ENCODE measurements at places on chromosomes 2 and 18.

DNA sequence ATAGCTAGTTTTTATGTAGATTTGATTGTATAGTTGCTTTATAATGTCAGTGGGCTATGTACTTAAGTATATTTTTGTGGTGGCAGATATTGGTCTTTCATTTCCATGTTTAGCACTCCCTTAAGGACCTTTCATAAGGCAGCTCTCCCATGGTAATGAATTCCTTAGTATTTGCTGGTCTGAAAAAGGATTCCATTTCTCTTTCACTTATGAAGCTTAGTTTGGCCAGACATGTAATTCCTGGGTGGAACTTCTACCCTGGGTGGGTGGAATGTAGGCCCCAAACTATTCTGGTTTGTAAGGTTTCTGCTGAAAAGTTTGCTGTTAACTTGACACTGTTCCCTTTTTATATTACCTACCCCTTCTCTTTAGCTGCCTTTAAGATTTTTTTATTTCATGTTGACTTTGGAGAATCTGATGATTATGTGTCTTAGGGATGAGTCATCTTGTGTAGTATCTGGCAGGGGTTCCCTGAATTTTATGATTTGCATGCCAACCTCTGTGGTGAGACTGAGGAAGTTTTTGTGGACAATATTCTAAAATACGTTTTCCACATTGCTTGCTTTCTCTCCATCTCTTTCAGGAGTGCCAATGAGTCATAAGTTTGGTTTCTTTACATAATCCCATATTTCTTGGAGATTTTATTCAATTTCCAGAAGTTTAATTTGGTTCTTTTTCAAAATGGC, 65.4 kb upstream of the VRK2 start:
- peak; percentile 67 for DNase-seq

GRCh38 chr2:67572721-67573435, 175.7 kb downstream of the ETAA1 start:
- no peak for DNase-seq

GRCh38 chr18:7071600-7071999, 46.0 kb downstream of the LAMA1 start:
- DNase-seq, result no peak

DNA sequence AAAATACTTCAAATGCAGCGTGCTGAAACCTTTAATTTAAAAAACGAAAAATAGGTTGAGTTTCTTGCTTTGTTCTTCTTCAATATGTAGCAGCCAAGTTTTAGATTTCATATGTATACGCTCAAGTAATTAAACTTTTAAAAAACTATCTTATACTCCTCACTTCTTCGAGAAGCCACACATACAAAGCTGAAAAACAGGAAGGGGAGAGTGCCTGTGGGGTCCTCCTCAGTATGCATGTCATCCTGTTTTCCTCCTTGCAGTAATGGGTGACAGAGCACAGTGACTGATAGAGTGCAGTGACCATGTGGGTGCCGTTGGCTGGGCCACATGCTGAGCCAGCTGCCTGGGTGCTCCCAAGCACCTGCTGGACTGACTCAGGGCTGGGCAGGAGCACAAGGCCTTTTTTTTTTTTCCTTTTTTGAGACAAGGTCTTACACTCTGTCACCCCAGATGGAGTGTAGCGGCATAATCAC, 33.3 kb downstream of the UXS1 start:
- no peak for DNase-seq

DNA sequence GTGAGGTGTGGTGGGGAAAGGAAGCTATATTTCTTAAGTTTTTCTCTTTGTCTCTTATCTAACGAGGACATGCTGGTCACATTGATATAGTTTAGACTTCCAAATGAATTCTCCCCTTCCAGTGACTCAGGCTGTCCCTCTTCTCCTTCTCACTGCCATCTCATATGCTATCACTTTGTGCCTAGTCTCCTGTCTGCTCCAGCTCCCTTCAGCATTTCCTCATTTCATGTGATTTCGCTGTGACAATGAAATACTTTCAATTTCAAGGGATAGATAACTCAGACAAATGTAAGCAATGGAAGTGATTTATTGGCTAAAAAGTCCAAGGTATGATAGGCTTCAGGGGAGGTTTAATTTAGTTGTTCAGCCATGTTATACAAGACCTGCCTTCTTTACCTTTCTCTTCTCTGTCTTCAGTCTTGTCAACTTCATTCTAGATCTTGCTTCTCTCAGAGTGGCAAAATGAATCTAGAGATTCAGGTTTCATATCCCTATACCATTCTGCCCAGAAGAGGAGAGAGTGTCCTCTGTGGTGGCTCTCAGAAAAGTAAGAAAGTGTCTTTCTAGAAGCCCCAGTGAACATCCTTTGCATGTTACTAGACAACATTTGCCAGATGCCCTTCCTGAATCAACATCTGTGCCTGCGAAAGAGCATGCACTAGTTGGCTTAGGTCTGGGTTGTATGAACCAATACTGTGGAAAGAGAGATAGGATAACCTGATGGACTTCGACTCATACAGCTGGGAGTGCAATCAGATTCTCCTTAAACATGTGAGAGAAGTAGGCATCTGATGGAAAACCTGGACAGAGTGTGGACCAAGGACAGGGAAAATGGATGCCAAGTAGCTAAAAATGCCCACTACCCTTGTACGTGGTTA, 29.9 kb upstream of the GPR155 start:
- no peak for DNase-seq

Measured in HFFc6 (cell line).